Chondrocyte (in vitro differentiated cells): ENCODE measurements at places on chromosomes 1 and 21. TPM values are rescaled to one million over a fixed set of nuclear protein-coding genes. Genes with fewer than 3 reads are reported as not detected.
A peak's percentile ranks its signal among the peaks of the same experiment; 100 is the strongest.

DNA sequence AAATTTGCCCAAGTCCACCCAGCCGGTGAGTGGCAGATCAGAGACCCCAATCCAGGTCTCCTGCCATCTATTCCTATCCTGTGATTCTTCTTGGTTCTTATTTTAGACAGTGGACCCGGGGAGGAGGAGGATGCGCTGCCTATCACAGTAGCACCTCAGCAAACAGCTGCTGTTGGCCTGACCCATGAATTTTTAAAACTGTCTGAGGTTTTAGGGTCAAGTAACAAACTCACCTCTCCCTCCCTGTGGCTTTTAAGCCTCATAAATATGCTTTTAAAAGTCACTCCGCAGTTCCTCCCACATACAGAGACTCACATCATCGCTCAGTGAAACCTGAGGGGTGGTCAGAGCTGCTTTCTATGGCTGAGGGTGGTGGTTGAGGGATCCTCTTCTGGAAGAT is 128.6 kb downstream of the NAV1 start:
- H3K4me3 ChIP-seq: no peak overlapping the region
- H3K4me1 ChIP-seq: peaks cover 35% of the 10 kb centered on the region
- H3K36me3 ChIP-seq: peaks cover 14% of the 10 kb centered on the region
- no peak overlapping the region for H3K27ac ChIP-seq
- no peak for DNase-seq
- H3K27me3 ChIP-seq: no peaks in the 10 kb centered on the region

DNA sequence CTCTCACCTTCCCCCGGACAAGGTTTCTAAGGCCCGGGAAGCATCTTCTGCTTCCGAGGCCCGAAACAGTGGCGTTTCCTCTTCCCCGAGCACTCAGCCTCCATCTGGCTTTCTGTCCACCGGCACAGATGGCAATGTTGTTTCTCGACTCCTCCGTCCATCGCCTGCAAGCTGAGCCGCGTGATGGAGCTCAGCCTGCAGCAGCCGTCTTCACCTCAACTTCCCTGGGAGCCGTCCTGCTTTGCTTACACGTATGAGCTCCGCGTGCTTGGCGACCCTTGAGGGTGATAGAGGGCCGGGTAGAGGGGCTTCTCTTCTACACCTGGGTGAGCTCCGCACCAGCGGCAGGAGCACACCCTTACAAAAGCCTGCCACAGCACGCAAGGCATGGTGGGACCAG is 80.4 kb downstream of the AJAP1 start:
- no peak for DNase-seq
- H3K27ac ChIP-seq: no peak overlapping the region
- peaks cover 2% of the 10 kb centered on the region for H3K27me3 ChIP-seq

DNA sequence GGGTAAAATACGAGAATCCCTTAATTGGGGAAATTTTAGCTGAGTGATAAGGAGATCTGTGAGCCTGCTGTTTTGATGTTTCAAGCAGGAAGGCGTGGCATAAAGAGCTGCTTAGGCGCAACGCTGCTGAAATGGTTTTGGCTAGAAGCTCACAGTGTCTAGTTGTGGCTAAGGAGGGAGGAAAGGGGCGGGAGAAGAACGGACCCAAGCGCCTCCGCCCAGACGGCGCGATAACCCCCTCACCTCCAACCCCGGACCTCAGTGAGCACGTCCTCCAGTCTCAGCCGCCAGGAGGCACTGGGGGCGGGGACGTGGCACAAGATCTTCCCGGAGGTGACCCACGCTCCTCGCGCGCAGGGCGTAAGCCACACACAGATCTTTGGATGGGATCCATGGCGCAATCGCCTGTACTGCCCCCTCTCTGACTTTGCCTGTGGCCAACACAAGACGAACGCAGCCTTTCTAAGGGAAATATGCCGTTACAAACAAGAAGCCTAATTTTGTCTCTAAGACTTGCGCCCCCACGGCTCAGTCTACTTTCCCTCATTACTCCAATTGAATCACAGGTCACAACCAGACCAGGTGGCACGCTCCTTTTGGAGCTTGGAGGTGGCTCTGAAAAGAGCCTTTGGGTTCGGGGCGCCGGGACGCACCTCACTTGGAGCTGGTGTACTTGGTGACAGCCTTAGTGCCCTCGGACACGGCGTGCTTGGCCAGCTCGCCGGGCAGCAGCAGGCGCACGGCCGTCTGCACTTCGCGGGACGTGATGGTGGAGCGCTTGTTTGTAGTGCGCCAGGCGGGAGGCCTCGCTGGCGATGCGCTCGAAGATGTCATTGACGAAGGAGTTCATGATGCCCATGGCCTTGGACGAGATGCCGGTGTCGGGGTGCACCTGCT is 23.4 kb upstream of the RNF187 start:
- peaks cover 22% of the 10 kb centered on the region for H3K4me1 ChIP-seq
- DNase-seq: no peak
- H3K4me3 ChIP-seq: peak overlapping the region; percentile 78
- H3K27me3 ChIP-seq: peaks cover 33% of the 10 kb centered on the region

Gene KRTAP10-12
- total RNA-seq: not detected in 3 replicates

DNA sequence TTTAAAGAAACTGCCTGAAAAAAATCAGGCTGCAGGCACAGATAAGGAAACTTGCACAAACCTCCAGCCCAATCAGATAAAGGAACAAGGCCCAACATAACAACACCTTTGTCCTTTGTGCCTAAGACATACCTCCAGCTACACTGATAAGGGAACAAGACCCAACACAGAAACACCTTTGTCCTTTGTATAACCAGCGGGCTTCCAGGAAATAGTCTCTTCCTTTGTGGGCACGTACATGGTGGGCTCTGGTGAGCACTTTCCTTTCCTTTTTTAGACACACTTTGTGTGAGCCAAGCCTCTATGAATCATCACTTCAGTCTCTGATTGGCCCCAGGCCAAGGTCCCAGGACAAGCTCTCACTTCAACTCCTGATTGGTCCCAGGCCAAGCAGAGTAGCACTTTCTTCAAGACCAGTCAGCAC is 23.6 kb downstream of the ZNF670 start:
- no peak for DNase-seq
- no peaks in the 10 kb centered on the region for H3K27me3 ChIP-seq

- H3K4me1 ChIP-seq: peaks cover 78% of the 10 kb centered on the region
- peaks cover 5% of the 10 kb centered on the region for H3K36me3 ChIP-seq
- no peaks in the 10 kb centered on the region for H3K27me3 ChIP-seq
- H3K4me3 ChIP-seq: no peak overlapping the region
Measured at GRCh38 chr1:235015291-235015985, 113.2 kb downstream of the TOMM20 start.

DNA sequence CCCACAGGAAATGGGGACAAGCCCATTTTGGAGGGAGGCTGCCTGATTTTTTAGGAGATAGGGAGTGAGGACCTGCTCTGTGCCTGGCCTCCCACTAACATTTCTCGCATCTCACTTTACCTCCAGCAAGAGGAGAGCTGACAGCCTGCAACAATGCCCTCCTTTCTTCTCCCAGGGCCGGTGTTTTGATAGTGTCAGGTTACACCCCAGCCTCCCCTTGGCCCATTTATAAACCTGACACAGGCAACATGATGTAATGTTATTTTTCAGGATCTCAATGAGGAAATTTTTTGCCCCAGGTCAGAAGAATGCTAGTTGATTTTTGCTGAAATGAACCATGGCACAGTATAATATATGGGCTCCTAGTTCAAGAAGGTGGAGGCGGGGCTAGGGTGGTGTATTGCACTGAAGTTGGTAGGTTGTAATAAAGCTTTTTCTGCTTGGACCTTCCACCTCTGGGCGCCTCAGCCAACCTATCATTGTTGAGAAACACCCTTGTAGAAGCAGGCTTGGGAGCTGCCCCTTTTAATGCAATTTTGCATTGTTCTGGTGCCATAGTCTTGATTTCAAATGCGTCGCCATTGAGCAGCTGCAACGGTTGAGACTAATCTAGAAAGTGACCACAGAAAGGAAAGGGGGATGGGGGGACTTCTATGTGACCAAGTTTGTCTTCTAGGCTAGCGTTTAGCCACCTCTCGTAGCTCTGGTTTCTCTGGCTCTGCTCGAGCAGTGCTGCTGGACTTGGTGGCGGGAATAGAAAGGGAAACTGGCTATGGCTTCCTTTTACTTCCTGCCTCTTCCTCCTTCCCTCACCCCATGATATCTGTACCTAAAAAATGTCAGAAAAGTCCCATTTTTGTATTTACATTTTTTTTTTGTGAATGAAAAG is 53.0 kb downstream of the PBX1 start:
- H3K4me3 ChIP-seq: peak overlapping the region; percentile 4
- DNase-seq: no peak
- H3K4me1 ChIP-seq: peaks cover 55% of the 10 kb centered on the region
- peak overlapping the region; percentile 13 for H3K27ac ChIP-seq
- H3K27me3 ChIP-seq: no peaks in the 10 kb centered on the region

Gene GCSAML
- total RNA-seq: not detected in 3 replicates

DNA sequence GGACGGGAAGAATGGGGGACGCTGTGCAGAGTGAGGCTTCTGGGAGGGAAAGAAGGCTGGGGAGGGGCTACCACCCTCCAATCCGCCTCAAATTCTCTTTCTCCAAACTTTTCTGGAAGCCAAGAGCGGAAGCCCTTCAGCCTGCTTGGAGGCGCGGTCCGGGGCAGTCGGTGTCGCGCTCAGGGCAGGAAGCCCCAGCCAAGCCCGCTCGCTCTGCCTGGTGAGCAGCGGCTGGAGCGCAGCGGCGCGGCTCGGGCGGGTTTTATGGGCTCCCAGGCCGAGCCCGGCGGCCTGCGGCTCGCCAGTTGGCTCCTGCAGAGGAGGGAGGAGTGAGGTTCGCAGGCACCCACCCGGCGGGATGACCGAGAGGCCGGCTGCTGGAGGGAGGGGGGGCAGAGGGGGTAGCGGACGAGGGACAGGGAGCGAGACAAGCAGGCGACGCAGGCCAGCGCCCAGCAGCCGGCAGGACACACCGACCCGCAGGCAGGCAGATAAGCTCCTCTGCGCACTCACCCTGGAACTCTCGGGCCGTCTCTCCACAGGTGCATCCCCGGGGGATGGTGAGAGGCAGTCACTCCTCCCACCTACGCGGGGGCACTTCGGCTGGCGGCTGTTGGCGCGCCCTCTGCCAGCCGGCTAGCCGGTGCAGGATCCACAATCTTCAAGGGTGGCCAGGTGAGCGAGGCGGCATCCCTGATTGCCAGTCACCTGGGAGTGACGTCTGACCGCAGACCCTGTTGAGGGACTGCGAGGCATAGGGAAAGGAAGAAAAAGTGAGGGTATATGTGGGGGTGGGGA is at the start of gene AVPR1B:
Gene AVPR1B (minus strand): TSS at position 238 of the 798 bp plus-strand sequence. CDS start 498 bp downstream, outside the sequence.
- DNase-seq: no peak
- H3K4me3 ChIP-seq: peak within 1 kb of the TSS; percentile 67
- peaks cover 9% of the 10 kb centered on the region for H3K4me1 ChIP-seq
- H3K27me3 ChIP-seq: peaks cover 18% of the 10 kb centered on the region

Gene CCDC30
- 1.3 to 3.2 TPM (median 2.8 TPM) in 3 replicates for total RNA-seq

GRCh38 chr1:116095027-116095426 is 16.2 kb upstream of the MAB21L3 start:
- no peak for DNase-seq
- no peaks in the 10 kb centered on the region for H3K27me3 ChIP-seq

DNA sequence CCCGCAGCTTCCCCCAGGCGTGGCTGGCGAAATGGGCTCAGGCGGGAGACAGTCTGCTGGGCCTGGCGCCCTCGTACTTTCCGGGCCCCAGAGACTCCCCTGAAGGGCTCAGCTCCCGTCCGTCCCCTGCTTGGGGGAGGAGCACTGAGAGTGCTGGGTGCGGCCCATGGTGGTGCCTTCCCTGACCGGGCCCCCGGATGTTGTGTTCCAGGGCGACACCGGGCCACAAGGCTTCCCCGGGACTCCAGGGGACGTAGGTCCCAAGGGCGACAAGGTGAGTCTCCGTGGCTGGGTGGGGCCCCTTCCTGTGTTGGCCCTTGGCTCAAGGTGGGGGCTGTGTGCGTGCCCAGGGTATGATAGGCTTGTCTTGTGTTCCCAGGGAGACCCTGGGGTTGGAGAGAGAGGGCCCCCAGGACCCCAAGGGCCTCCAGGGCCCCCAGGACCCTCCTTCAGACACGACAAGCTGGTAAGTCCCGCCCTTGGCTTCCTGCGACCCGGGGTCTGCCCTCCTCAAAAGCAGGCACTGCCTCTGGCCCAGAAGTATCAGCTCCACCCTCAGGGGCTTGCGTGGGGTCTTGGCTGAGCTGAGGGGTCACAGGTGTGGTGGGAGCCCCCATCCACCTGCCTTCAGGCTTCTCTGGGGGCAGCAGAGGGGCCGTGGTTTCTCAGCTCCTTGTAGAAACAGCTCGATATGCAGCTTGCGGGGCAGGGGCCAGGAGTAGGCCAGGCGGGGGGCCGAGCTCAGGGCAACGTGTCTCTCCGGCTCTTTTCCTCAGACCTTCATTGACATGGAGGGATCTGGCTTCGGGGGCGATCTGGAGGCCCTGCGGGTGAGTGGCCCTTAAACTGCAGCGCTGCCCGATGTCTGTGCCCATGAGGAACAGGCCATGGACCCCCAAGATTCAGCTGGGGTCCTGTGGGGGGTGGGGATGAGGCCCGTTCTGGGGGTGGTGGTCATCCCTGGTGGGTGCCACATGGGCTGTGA is 62.3 kb downstream of the SLC19A1 start:
- peaks cover 18% of the 10 kb centered on the region for H3K4me1 ChIP-seq
- peak; percentile 82 for DNase-seq
- peaks cover 27% of the 10 kb centered on the region for H3K36me3 ChIP-seq

DNA sequence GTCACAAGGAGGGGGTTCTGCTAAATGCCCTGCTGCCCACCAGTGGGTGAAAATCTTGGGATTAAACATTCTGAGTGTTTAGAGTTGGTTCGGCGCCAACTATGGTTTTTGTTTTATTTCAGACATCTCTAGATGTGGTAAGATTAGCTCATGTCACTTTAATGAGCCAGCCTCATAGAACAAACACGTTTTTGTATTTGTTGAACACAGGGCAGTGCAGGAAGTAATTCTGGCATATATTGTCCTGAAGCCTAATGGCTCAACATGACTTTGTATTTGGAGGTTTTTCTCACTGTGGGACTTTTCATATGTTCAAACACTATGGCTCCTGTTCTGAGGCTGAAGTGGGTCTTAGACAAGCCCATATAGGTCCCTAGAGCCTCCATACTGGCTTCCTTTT is 107.8 kb downstream of the NGF start:
- no peak for DNase-seq
- H3K4me1 ChIP-seq: peaks cover 3% of the 10 kb centered on the region
- no peak overlapping the region for H3K4me3 ChIP-seq
- H3K36me3 ChIP-seq: no peaks in the 10 kb centered on the region
- H3K27ac ChIP-seq: no peak overlapping the region

Gene CFHR4
- not detected in 3 replicates for total RNA-seq

- H3K4me3 ChIP-seq: no peak overlapping the region
- H3K27me3 ChIP-seq: peaks cover 12% of the 10 kb centered on the region
- DNase-seq: no peak
- H3K27ac ChIP-seq: no peak overlapping the region
- peaks cover 1% of the 10 kb centered on the region for H3K36me3 ChIP-seq
Measured at GRCh38 chr1:108049178-108049819, 84.3 kb upstream of the VAV3 start.

GRCh38 chr1:158992787-158993312 is 16.9 kb upstream of the IFI16 start:
- H3K27ac ChIP-seq: no peak overlapping the region
- no peaks in the 10 kb centered on the region for H3K4me1 ChIP-seq
- no peak for DNase-seq

DNA sequence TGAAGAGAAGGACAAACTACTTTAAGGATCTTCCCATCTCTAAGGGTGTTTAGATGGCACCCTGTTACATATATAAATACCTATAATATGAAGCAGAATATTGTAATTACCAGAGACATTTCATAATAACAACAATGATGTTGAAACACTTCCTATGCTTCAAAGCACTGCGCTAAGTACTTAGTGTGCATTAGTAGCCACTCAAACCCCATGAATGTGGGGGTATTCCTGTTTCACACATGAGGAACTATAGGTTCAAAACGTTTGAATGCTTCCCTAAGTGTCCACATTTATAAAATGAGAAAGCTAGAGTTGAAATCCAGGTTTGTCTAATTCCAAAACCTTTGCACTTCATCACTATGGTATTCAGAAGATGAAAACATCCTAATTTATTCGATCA is 18.5 kb upstream of the OR10J5 start:
- no peak overlapping the region for H3K4me3 ChIP-seq
- no peaks in the 10 kb centered on the region for H3K4me1 ChIP-seq
- H3K27me3 ChIP-seq: peaks cover 36% of the 10 kb centered on the region
- H3K36me3 ChIP-seq: no peaks in the 10 kb centered on the region
- no peak for DNase-seq
- H3K27ac ChIP-seq: no peak overlapping the region
